IMR-90 (cell line): ENCODE measurements at places on chromosomes 13 and 19.
A peak's percentile ranks its signal among the peaks of the same experiment; 100 is the strongest.

- DNase-seq: no peak
These were observed 851.0 kb upstream of the KLHL1 start for GRCh38 chr13:70959035-70959775.

- DNase-seq: no peak
These were observed 24.6 kb downstream of the XPO4 start for GRCh38 chr13:20877902-20878301.

DNA sequence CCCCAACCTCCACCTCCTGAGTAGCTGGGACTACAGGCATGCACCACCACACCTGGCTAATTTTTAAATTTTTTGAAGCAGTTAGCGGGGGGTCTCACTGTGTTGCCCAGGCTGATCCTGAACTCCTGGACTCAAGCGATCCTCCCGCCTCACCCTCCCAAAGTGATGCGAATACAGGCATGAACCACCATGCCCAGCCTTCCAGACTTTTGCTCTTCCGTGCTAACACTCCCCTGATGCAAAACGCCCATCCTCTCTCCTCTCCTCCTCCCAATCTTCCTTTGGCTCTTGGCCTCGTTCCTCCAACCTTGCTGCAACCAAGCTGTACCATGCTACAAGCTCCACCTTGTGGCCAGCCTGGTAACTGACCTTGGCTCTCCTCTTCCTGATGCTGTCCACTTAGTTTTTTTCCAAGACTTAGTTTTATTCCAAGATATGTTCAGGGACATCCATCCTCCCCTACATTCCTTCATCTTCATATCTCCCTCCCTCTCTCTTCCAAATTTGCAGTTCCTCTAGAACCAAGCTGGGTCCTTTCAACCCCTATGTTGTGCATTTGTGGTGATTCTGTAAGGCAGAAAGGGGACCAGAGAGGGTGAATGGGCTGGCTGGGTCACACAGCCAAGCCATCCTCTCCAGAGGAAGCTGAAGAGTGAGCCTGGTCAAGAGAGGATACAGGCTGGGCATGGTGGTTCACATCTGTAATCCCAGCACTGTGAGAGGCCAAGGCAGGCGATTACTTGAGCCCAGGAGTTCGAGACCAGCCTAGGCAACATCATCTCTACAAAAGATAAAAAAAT lies 32.8 kb downstream of the TINCR start:
- DNase-seq: peak; percentile 12

DNA sequence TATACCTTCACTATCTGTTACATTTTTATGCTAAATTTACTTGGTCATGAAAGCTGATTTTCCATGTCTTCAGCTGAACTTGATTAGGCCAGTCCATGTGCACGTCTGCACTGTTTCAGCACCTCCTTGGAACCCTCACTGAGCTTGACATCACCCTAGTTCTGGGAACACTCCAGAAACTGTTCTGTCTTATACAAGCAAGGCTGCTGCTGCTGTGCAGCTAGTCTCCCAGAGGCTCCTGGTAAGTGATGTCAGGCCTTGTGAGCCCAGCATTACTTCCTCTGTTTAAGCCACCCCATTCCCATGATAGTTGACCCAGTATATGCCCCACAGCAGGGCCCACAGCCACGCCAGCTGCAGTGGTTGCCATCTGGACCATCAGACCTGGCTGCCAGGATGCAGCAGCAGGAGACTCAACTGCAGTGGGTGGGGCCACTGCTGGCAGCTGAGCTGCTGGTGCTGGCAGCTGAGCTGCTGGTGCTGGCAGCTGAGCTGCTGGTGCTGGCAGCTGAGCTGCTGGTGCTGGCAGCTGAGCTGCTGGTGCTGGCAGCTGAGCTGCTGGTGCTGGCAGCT lies 90.5 kb upstream of the AKAP11 start:
- DNase-seq: no peak

DNA sequence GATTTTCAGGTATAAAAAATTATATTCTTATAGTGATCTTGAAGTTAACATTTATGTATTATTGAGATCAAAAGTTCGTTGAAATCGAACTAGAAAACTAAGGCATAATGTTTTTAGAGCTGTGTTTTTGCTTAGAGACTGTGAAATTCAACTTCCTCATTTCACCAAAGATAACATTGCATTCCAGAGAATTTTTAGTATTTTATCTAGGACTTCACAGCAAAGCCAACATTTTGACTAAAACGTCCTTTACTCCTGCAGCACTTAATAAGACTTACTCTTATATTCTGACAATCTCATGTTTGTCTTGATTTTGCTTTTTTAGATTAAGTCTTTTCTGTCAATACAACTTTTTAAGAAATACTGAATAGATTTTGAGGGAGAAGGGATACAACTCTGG lies 4.7 kb downstream of the KCTD4 start:
- no peak for DNase-seq

DNA sequence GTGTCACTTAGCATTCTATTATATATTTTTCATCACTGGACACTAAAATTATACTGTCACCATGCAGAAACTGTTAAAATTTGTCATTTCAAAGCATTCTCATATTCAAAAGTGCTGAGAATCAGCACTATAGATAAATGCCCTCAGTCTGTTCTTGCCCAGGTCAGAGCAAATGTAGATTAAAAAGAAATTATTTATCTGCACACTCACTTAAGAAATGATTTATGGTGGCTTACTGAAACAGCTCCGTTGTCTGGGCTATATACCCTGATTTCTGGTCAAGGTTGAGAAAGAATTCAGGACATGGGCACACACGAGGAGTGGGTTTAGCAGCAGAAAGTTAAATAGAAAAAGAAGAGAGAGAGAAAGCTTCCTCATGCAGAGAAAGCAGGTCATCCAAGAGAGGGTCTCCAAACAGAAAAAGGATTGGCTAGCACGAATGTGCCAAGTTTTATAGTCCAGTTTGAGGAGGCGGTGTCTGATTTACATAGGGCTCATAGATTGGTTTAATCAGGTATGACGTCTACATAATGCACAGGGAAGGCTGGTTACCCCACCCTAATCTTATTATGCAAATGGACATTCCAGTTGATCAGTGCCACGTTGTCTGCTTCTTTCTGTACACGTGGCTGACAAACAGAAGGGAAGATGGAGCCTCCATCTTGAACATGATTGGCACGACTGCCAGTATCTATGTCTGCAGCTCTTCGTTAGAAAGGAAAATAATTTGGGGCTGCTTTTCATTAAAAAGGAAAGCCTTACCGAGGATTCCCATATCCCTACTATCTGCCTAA lies 47.3 kb upstream of the N4BP2L1 start:
- no peak for DNase-seq

DNA sequence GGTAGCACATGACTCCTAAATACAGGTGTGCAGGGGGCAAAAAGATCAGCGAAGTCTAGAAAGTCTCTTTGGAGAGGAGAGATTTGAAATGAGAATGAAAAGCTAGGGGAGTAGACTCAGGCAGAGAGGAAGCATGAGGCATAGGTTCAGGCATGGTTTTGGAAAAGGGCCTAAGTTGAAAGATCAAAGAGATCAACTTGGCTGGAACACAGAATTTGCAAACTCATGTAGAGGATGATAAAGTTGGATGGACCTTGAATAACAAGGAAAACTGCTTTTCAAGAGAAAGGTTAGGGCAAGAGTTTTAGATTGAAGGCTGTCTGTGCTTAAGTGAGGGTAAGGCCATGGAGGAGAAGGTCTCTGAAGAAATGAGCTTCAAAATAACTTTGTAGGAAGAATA lies 47.4 kb upstream of the UBAC2 start:
- DNase-seq: no peak

DNA sequence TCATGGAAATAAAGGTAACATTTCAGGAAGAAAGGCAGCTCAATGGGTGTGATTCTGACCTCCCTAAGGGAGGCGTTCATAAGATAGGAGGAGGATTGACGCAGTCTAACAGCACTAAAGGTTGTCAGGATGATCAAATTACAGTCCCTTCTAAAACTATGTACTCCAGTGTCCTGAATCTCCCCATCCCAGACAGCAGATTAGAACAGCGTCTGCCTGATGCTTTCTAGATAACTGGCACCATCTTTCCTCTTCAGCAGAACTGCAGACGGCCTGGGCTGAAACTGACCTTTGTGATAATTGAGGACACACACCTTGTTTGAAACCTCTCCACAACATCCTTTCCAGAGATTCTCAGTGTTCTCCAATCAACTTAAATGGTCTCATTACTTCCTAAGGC lies 25.5 kb upstream of the SACS start:
- no peak for DNase-seq

DNA sequence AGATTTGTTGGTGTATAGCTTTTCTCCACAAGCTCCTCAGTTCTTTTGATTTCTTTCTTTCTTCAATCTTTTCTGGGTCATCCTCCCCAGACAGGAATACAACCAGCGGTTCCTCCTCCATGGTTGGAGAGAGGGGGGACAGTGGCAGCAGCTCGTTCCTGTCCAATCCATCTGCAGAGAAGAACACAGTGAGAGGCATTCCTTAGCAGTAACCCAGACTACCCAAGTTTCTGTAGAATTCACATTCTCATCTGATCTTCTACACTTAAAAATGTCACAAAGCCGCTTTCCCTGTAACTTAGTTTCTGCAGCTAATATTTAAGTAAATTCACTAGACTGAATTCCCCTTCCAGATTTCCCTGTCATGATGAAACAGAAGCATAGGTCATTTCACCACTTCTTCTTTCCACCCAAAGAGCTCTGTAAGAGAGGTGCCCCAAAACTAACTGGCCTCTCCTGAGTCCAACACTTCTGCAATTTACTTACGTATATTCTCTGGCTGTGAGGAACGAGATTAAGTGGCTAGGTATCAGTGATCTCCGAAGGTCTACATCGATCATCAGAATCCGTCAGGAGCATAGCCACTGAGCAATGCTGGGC lies 171.9 kb downstream of the TBC1D4 start:
- no peak for DNase-seq

DNA sequence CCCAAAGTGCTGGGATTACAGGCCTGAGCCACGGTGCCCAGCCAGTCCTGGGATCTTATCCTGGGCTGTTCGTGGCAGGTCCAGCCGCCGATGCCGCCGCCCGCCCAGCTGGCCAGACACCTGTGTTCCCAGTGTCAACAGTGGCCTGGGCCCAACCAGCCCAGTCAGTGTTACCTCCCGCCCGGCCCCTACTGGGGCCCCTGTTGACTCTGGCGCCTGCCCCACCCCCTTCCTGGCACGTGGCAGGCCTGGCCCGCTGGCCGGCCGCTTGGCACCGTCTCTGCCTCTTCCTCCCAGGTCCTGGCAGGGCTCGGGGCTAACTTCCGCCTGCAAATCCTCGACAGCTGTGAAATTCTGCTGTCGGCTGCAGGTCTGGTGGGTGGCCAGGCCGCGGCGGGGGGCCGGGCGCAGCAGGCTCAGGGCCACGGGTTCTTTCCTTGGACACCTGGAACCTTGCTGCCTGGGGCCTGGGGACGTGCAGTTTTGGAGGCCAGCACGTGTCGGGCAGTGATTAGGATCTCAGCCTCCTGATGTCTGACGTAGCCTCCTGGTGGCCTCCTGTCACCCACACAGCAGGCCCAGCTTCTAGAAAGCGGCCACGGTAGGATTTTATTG lies 9.1 kb downstream of the ARID3A start:
- DNase-seq: peak; percentile 49
